ENCODE measurements at places on chromosomes 5 and 9.

DNA sequence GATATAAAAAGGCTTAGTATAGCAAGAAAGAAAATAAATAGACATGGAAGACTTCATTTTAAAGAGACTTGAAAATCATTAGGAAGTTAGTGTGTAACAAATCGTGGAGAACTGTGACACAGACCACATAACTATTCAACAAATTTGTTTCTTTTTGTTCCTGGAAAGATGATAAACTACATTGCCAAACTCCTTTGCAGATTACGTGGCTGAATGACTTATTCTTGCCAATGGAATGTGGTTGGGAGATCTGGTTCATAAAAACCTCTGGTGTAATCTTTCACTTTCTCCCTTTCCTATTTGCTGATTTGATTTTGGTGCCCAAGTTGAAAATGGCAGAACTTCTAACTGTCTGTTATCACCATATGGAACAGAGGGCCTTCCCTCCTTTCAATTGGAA lies 328.9 kb upstream of the MEF2C start:
- no peak for DNase-seq

GRCh38 chr9:20694248-20694647 lies 10.2 kb downstream of the FOCAD start:
- no peak for DNase-seq

- no peak for DNase-seq
These were observed 632 bp upstream of the SPINK13 start for GRCh38 chr5:148267962-148268361.

GRCh38 chr5:165410476-165410875 lies 1905.1 kb downstream of the MAT2B start:
- no peak for DNase-seq

GRCh38 chr9:16236311-16236710 lies 634.2 kb downstream of the BNC2 start:
- no peak for DNase-seq

- DNase-seq, result no peak
These were observed 7.6 kb upstream of the AHRR start for GRCh38 chr5:313806-314376.

DNA sequence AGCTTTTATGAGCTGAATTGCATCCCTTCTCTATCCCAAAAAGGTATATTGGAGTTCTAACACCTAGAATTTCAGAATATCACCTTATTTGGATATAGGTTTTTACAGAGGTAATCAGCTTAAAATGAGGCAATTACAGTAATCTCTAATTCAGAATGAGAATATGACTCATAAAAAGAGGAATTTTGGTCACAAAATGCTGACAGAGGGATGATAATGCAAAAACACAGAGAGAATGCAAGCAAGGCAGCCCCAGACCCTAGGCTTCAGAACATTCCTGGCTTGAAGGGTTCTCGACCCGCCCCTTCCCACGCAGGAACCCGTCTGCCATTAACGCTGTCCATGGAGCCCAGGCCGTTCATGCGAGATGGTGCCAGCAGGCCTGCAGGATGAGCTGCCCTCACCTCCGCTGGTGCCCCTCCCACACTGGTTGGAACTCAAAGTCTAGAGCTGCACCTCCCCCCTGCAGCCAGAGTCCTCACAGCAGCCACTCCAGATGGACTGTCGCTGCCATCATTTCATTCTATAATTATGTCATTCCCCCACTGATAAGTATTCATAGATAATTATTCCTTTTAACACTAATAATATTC lies 1173.4 kb upstream of the ACO1 start:
- DNase-seq, result peak; percentile 67

DNA sequence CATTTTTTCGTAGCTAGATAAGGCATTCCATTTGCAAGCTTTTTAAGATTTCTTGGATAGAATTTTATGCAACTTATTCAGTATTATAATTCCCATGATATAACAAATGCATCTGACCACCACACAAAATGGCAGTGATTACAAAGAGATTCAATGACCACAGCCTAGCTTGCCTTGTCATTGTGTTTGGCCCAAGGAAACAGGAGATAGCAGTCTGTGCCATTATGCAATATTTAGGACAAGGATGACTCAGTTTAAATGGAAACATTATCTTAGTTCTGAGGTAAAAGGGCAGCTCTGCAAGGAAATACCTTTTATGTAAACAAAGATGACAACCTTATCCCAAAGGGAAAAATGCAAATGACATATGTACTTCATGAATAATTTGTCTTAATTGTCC lies 89.8 kb downstream of the NUDT12 start:
- no peak for DNase-seq

DNA sequence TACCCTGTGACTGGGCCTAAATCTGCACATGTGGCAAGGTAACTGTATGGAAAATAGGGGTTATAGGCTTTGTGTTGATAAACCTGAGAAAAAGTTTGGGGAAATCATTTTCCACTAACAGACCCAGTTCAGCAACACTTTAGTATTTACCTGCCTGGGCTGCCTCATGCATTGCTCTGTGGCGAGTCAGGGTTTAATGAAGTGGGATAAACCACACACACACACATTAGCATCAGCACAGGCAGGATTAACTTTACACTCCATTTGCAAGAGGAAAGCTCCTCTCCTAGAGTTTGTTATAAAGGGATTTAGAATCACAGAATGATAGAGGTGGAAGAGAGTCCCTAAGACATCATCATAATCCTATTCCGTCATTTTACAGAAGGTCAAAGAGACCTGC lies 20.0 kb upstream of the ZCCHC7 start:
- DNase-seq, result no peak

DNA sequence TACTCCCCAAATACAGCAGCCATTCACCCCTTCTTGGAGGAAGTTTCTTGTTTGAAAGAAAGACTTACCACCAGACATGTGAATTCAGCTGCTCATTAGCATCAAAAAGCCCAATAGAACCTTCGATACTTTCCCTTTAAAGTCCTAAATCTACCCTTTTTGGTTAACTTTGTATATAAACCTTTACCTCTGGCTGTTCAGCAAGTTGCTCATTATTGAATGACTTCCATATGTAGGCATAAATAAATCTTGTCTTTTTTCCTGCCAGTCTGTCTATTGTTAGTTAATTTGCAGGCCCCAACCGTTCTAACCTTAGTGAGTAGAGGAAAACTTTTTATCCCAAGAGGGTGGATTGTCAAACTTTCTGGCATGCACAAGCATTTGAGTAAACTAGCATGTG lies 27.9 kb upstream of the FBXL17 start:
- DNase-seq, result no peak

DNA sequence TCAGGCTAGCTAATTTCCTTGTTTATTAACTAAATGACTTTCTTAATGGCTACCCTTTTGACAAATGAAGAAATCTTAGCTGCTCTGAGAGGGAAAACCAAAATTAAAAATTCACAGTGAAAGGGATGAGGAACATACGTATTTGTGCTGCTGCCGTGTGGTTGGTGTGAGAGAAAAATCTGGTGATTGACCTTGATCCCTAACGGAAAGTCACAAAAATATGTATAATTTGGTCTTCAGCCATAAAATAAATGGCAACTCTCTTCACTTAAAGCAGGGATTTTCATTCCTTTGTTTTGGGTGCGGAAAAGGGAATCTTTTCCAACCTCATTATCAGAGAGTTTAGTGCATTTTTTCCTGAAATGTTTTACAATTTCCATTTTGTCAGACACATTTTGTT lies 40.4 kb downstream of the PAM start:
- no peak for DNase-seq

GRCh38 chr5:128426090-128426534 lies 111.9 kb downstream of the FBN2 start:
- DNase-seq, result no peak

GRCh38 chr5:135255461-135256178 lies 143.4 kb downstream of the MACROH2A1 start:
- no peak for DNase-seq
